Midbrain (tissue), 1 donor: ENCODE measurements at places on chromosomes 2 and 18.
A peak's percentile ranks its signal among the peaks of the same experiment; 100 is the strongest.

DNA sequence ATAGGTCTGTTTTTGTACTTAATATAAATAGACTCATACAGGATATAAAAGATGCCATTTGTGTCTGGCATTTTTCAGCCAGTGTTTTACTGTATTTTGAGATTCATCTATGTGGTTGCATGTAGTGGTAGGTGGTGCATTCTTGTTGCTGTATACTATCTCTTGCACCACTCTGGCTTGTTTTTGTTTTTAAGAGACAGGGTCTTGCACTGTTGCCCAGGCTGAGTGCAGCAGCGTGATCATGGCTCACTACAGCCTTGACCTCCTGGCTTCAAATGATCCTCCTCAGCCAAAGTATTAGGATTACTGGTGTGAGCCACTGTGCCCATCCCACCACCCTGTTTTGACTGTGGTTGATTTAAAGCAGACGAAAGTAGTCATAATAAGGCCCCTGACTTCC is 12.6 kb downstream of the HK2 start:
- no peak for DNase-seq

- no peak for DNase-seq
Measured at GRCh38 chr2:68521037-68521436, 53.7 kb downstream of the APLF start.

DNA sequence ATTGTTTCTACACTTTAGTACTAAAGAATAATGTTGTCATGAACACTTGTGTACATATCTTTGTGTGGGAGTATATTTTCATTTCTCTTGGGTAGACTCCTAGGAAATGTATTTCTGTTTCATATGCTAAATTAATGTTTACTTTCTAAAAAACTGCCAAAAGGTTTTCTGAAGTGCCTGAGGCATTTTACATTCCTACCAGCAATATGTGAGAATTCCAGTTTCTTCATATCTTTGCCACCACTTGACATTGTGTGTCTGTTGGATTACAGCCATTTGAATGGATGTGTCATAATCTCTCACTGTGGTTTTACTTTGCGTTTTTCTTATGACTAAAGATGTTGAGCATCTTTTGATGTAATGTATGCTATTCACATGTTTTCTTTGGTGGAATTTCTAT is 428.2 kb upstream of the KCNH7 start:
- no peak for DNase-seq

- no peak for DNase-seq
Measured at GRCh38 chr2:237859082-237859433, 365 bp upstream of the RAMP1 start.

- DNase-seq = no peak
Measured at GRCh38 chr2:15763106-15763821, 171.6 kb downstream of the DDX1 start.

DNA sequence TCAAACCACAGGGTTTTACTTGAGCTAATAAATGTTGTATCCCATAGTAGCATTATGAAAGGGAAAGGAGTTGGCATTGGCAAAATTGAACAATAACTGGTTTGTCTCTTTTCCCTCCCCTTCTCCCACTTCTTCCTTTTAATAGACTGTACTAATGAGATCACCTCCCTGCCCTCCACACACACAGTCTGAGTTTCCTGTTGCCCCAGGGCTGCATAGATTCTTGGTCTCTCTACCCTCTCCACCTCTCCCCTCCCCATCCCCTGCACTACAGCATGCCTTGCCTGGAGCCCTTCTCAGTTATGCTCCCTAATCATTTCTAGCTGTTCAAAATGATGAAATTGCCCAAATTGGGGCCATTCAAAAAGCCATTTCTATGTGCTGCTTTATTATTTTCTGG is 37.2 kb upstream of the NEMP2 start:
- DNase-seq = no peak

DNA sequence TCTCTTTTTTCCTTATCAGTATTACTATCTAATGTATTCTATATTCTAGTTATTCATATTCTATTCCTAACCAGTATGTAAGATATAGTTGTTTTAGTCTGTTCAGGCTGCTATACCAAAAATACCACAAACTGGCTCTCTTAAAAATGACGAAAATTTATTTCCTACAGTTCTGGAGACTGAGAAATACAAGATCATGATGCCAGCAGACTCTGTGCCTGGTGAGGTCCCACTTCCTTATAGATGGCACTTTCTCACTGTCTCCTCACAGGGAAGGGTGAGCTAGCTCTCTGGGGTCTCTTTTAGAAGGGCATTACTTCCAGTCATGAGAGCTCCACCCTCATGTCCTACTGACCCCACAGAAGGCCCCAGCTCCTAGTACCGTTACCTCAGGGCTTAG is 4.8 kb upstream of the ARHGAP15 start:
- no peak for DNase-seq

GRCh38 chr2:191244350-191244749 is 854 bp upstream of the MYO1B start:
- DNase-seq = no peak

GRCh38 chr18:36704156-36704555 is 124.6 kb downstream of the TPGS2 start:
- no peak for DNase-seq

GRCh38 chr2:58973811-58974281 is 732.7 kb upstream of the FANCL start:
- no peak for DNase-seq

DNA sequence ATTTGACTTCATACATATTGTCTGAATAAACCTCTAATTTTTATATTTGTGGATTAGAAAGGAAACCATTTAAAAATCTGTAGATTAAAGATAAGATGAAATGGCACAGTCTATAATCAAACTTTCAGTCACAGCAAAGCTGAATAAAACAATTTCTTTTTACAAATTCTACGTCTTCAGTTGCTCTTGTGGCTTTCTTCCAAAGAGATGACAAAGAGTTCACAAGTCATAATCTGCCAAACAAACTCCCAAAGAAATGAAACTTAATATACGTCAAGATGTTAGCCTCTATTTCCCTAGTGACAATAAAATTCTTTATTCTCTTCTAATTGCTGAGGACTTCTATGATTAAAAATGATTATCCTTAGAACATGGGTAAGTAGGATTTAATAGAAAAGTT is 66.3 kb downstream of the FIGN start:
- DNase-seq = no peak

- no peak for DNase-seq
Measured at GRCh38 chr2:223915071-223915470, 30.1 kb downstream of the WDFY1 start.

- DNase-seq = no peak
Measured at GRCh38 chr2:137206069-137206468, 440.7 kb downstream of the THSD7B start.

GRCh38 chr2:23449413-23449812 is 64.4 kb downstream of the KLHL29 start:
- no peak for DNase-seq

- no peak for DNase-seq
Measured at GRCh38 chr2:106284691-106285202, 90.6 kb upstream of the UXS1 start.

- DNase-seq = peak; percentile 85
Measured at GRCh38 chr2:61470122-61470951, 550 bp downstream of the USP34 start.

GRCh38 chr18:78407466-78407844 is 572.2 kb upstream of the SALL3 start:
- DNase-seq = no peak

- DNase-seq = no peak
Measured at GRCh38 chr2:8142461-8142860, 539.4 kb upstream of the ID2 start.

GRCh38 chr2:15594291-15595256 is 2.9 kb downstream of the DDX1 start:
- no peak for DNase-seq

DNA sequence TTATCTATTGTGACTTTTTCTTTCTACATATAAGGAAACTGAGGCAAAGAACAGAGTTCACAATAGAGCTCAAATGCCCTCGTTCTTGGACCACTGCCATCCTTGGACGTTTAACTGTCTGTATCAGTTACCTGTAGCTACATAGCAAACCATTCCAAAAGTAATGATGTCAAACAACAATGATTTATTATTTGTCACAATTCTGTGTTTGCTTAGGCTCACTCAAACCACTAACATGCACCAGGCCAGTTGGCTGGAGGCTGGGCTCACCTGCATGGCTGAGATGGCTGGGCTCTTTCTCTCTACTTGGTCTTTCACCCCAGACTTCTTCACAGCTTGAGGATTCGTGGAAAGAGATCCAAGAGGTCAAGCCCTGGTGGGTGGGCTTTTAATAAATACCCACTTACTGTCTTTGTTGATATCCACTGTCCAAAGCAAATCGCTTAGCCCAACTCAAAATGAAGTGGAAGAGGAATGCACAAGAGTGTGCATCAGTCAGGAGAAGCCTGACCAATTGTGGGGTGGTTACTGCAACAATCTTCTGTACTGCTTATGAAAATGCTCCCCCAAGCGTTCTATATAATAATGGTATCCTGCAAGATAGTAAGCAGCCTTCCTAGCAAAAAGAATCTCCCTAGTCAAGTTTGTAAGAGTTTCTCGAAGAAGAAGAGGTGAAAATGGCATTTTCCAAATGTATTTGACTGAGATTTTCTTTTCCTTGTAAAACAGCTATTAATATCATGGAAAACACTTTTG is 163.5 kb upstream of the NT5C1B start:
- no peak for DNase-seq

DNA sequence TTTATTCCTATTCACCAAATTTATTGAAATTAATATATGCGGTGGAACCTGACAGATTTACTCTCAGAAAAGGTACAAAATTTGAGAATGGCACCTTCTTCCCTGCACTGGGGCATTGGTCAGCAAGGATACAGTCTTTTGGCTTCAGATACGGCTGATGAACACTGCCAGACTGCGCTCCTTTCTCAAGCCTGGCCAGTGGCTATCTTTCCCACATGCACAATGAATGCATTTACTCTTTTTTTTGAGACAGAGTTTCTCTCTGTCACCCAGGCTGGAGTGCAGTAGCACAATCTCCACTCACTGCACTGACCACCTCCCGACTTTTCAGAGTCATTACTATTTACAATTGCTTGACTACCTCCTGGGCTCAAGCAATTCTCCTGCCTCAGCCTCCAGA is 61.6 kb downstream of the MOB4 start:
- DNase-seq = peak; percentile 15

DNA sequence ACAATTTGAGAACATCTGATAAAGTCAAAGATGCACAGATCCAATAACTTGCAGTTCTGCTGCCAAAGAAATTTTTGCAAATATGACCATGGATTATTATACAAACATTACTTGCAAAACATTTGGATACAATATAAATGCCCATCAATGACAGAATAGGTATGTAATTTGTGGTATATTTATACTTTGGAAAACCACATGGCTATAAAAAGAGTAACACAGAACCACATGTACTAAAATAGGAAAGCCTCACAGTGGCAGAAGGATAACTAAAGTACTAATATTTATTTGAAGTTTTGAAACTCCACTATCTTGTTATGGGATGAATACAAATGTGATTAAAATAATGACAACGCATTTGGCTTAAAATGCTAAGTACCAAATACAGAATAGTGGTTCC is 51.8 kb upstream of the DNAJC10 start:
- no peak for DNase-seq

- DNase-seq = no peak
Measured at GRCh38 chr2:112811841-112812306, 24.7 kb downstream of the IL1B start.

DNA sequence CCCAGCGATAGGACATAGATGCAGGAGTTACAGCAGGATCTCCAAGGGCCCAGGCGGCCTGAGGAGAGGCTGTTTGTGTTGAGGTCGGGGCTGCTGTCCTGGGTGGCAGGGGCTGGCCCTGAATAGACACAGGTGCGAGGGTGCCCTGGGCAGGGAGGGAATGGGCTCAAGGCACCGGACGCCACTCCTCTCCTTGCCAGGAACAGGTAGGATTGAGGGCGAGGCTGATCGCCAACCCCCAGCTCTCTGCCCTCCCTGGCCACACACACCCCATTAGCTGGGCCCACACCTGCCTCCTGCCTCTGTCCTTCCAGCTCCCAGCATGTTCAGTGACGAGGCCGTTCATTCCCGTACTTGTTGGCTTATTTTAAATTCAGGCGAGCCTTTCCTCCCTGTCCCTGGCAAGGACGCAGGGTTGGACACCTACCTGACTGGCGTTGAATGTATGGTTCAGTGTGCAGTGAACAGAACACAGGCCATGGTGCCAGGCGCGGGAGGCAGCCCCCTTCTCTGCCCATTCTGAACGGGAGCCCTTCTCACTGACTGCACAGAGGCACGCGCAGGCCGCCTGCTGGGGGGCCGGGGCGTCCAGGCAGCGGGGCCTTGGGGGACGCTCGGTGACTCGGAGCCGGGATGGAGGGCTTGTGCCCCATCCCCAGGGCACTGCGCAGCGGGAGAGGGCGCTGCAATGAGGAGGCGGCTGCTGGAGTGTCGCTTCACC is 41.3 kb upstream of the SNED1 start:
- no peak for DNase-seq

GRCh38 chr2:174716785-174717184 is 47.5 kb downstream of the CHRNA1 start:
- DNase-seq = no peak

DNA sequence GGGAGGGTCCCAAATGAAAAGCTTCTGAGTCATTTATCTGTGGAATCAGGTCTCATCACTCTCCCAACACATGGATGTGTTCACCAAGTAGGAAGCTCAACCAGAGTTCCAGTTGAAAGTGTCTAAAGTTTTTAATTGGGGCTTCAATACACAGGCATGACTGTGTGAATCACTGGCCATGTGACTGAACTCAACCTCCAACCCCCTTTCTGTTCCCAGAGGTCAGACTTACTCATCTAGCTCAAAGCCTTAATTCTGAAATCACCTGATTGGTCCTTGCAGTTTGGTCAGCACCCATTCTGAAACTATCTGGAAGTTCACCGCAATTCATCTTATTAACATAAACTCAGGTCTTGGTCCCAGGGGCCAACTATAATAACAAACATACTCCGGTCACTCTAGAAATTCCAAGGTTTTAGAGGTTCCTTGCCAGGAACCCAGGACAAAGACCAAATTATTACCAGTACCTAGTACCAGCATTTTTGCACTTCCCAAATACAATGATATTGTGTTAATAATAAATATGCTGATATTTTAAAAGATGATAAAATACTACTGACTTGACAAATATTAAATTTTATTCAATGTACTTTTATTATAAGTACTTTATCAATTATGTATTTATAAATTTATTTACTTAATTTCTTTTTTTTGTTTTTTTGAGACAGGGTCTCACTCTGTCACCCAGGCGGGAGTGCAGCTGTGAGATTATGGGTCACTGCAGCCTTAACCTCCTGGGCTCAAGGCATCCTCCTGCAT is 10.7 kb upstream of the RBM45 start:
- no peak for DNase-seq

- no peak for DNase-seq
Measured at GRCh38 chr2:213288913-213289700, 4.8 kb downstream of the SPAG16 start.
